Effector CD8-positive, alpha-beta T cell (primary cell): ENCODE measurements at places on chromosomes 4 and X.

DNA sequence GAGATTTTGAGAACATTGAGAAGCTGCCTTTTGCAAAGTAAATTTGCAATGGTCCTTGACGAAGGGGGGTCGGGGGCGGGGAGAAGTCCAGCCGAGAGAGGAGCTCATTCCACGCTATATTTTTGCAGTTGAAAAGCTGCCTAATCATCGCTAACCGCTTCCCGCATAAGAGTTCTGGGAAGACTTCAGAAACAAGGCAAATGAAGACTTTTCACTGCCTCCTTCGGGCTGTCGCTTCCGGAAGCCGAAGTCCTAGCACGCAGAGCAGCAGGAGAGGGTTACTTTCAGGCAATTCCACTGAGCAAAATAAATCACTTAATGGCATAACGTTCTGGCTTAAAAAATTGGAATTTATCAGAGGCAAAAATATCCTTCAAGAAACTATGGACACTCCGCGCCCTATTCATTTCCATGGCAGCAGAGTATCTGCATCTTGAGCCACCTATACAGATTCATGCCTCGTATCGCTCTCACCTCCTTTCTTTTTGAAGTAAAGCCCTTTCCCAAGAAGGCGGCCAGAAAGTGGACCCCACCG, 2.6 kb upstream of the LRAT start:
- DNase-seq, result no peak

DNA sequence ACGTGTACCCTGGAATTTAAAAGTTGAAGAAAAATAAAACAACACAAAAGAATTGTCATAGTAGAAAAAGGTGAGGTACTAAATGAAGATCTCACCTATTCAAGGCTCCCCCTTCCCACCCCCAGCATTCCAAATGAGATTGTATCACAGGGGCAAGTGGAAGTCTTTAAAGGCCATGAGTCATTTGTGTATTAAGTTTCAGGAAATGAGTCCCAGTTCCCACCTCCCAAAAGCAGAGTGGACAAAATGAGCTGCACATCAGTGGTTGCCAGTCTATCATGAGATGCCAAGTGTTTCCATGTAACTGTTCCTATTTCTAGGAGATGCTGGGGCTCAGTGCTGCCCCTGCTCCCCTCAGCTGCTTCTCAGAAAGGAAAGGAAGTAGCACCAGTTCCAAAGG, 20.1 kb downstream of the ARHGEF9 start:
- no peak for DNase-seq

DNA sequence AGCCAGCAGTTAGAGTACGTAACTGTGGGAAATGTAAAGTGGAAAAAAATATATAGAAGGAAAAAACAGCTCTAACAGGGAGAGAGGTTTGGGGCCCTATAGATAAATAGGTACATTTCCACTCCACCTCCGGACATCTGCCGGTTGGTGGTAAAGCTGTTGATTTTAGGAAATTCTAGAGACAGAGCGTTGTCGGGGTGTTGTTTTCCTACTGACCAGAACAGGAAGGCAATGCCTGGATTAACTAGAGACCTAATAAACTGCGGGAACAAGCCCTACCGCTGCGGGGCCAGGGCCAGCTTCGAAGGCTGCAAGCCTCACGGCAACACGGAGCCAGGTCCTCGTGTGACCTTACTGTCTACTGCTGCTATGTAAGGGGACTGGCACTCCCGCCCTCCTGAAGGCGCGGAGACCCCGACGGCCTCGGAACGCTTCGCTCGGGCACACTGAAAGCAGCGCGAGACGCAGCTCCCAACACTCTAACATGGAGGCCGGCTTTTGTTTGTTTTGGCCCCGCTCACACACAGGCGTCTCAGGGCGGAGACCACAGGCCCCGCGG, 702 bp upstream of the CDKN2AIP start:
- peak; percentile 53 for DNase-seq

DNA sequence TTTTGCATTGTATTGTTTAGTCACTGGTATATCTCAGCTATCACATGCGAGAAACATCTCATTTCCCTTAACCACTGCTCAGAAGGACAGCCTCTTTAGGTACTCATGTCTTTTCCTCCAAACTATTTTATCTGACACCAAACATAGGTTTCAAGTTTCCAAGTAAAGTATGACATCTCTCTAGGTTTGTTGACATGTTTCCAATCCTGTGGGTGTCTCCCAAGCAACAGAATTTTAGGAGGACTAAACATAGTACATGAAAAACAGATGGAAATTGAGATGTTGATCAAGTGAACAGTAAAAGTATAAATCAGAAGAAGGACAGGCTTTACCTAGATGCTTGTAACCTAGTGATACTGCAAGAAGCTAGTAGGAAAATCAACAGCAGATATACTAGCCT, 371.4 kb downstream of the DTHD1 start:
- DNase-seq, result no peak

DNA sequence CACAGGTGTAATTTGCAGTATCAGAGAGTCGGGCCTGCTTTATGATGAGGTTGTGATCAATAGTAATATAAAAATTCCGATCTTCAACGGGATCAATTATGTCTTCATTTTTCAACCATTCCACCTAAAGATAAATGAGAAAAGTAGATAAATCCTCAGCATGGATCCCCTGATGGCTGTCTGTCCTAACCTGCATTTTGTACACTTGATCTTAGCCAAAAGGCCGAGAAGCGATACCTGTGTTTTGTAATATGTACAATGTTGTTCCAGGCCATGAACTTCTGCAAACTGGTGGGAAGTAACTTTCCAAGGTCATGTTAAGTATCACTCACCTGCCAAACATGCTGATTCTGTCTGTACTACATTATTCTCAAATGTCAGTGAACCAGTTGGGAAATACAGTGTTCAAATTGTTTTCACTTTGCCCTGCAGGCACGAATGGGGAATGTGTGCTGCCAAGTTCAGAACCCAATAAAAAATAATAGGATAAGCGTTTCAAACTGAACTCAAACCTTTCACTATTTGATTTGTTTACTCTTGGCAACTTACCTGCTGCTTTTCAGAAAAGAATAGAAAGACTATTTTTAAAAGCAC, 298.1 kb downstream of the UNC5C start:
- no peak for DNase-seq

DNA sequence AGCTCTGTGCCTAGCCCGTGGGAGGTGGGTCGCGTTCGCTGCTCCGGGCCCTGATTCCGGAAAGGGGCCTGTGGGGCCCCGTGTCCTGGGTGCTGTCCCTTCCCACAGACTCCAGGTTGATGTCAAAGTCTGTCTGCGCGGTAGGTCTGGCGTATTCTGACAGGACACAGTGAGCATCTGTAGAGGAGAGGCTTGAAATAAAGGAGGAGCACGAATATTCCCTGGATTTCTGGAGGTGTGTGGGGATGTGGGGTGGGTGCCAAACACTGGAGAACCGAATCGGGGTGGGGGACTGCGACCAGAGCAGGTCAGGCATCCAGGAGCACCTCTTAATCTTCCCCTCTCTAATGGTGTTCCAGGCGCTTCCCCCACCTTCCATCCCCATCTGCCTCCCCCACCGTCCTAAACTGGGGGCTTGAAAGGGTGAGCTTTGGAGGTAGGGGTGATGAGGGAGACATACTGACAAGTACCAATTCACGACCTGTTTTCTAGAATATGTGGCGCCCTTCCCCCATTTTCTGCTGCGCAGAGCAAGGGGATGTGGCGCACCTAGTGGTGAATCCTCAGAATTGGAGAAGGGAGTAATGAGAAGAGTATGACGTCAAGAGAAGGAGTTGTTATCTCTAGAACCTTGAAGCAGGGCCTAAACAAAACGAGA, 877 bp downstream of the GPRASP1 start:
- DNase-seq, result peak; percentile 45
